Upper lobe of left lung (tissue), 6 donors: ENCODE measurements at places on chromosomes 2 and 18. TPM values are rescaled to one million over a fixed set of nuclear protein-coding genes. Genes with fewer than 3 reads are reported as not detected.

The VWA3B gene
- total RNA-seq: 5.4 TPM

- H3K27ac ChIP-seq: peak overlapping the region; percentile 19
- no peaks in the 10 kb centered on the region for H3K36me3 ChIP-seq
- H3K4me1 ChIP-seq: no peaks in the 10 kb centered on the region
- DNase-seq: no peak
- H3K27me3 ChIP-seq: no peaks in the 10 kb centered on the region
- no peak overlapping the region for H3K4me3 ChIP-seq
Observed at GRCh38 chr2:106183101-106183696, 10.9 kb downstream of the UXS1 start.

GRCh38 chr2:191666226-191666625, 11.7 kb upstream of the NABP1 start:
- H3K4me1 ChIP-seq: no peaks in the 10 kb centered on the region
- H3K27me3 ChIP-seq: no peaks in the 10 kb centered on the region

GRCh38 chr18:7065736-7066135, 51.9 kb downstream of the LAMA1 start:
- no peak overlapping the region for H3K27ac ChIP-seq
- no peaks in the 10 kb centered on the region for H3K36me3 ChIP-seq
- H3K4me3 ChIP-seq: no peak overlapping the region

- no peaks in the 10 kb centered on the region for H3K27me3 ChIP-seq
- H3K4me3 ChIP-seq: no peak overlapping the region
- DNase-seq: no peak
- no peaks in the 10 kb centered on the region for H3K36me3 ChIP-seq
- H3K4me1 ChIP-seq: peaks cover 8% of the 10 kb centered on the region
- no peak overlapping the region for H3K27ac ChIP-seq
Observed at GRCh38 chr2:216648105-216648504, 14.9 kb downstream of the IGFBP2 start.

GRCh38 chr2:172753610-172754009, 18.0 kb downstream of the RAPGEF4 start:
- no peak for DNase-seq
- H3K27me3 ChIP-seq: no peaks in the 10 kb centered on the region
- H3K4me3 ChIP-seq: no peak overlapping the region
- no peaks in the 10 kb centered on the region for H3K36me3 ChIP-seq

DNA sequence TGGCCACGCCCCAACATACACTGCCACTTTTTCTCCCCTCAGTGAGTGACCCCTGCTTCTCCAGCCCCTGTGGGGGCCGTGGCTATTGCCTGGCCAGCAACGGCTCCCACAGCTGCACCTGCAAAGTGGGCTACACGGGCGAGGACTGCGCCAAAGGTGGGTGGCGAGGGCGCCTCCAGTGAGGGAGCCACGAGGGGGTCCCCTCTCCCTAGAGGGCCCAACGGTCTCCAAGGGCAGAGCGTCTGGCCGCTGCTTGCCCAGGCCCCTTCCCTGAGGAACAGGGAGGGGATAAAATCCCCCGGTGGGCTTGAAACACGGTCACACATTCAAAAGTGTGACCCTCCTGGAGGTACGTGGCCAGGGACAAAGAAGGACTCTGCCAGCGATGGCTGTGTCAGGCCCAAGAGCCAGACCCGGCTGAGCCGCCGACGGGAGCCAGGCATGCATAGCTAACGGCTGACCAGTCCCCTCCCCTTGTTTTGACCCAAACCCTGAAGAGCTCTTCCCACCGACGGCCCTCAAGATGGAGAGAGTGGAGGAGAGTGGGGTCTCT, 37.2 kb downstream of the MTERF4 start:
- H3K36me3 ChIP-seq: peaks cover 39% of the 10 kb centered on the region
- H3K27me3 ChIP-seq: no peaks in the 10 kb centered on the region
- H3K4me3 ChIP-seq: no peak overlapping the region
- H3K27ac ChIP-seq: no peak overlapping the region
- H3K4me1 ChIP-seq: peaks cover 7% of the 10 kb centered on the region

- DNase-seq: no peak
- no peaks in the 10 kb centered on the region for H3K27me3 ChIP-seq
- H3K27ac ChIP-seq: no peak overlapping the region
- no peak overlapping the region for H3K4me3 ChIP-seq
- H3K36me3 ChIP-seq: no peaks in the 10 kb centered on the region
- H3K4me1 ChIP-seq: no peaks in the 10 kb centered on the region
Observed at GRCh38 chr2:118350621-118351020, 262.4 kb downstream of the INSIG2 start.

- H3K27ac ChIP-seq: no peak overlapping the region
- DNase-seq: no peak
- no peaks in the 10 kb centered on the region for H3K27me3 ChIP-seq
- no peaks in the 10 kb centered on the region for H3K36me3 ChIP-seq
- H3K4me3 ChIP-seq: no peak overlapping the region
Observed at GRCh38 chr2:236852100-236852976, 233.4 kb upstream of the COPS8 start.

GRCh38 chr2:100625717-100626116, 62.9 kb downstream of the PDCL3 start:
- H3K27me3 ChIP-seq: no peaks in the 10 kb centered on the region
- H3K36me3 ChIP-seq: no peaks in the 10 kb centered on the region
- no peaks in the 10 kb centered on the region for H3K4me1 ChIP-seq
